Fibroblast of skin of left quadriceps (primary cell): ENCODE measurements at places on chromosomes 3 and 15.

- DNase-seq: no peak
Measured at GRCh38 chr3:195247863-195248189, 23.1 kb downstream of the XXYLT1 start.

- DNase-seq: no peak
Measured at GRCh38 chr3:192207651-192208050, 519.7 kb downstream of the FGF12 start.

DNA sequence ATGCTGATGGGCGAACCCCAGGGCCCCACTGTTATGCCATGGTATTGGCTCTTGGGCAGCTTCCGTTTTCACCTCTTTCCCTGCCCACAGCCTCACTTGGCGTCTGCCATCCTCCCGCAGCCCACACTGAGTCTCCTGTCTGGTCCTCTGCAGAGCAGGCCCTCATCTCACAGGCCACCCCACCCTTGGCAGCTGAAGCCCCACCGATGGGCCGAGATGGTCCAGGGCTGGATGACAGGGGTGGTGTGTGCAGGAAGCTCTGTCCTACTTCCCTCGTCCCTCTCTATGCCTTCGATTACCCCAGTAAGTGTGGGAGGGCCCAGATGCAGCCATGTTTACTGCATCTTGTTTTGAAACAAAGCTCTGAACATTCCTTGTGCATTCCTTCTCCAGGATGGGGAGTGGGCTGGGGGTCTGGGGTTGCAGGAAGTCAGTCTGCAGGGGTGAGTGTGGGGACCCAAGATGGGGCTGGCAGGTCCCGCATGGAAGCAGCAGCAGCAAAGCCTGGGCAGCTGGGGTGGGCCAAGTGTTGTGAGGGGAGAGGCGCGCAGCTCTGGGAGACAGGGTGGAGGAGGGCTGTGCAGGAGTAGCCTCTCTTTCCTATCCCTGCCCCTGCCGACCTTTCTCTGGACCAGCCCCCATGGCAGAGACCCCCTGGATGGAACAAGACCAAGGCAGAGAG lies 20.9 kb downstream of the TBC1D21 start:
- DNase-seq: no peak

DNA sequence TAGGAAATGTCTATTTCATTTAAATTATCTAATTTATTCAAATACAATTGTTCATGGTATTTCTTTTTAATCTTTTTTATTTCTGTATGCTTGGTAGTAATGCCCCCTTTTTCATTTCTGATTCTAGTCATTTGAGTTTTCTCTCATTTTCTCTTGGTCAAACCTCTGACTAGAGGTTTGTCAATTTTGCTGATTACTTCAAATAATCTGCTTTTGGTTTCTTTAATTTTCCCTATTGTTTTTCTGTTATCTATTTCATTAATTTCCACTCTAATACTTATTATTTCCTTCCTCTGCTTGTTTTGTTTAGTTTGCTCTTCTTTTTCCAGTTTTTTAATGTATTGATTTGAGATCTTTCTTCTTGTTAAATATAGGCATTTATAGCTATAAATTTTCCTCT lies 12.1 kb downstream of the FSD2 start:
- no peak for DNase-seq

DNA sequence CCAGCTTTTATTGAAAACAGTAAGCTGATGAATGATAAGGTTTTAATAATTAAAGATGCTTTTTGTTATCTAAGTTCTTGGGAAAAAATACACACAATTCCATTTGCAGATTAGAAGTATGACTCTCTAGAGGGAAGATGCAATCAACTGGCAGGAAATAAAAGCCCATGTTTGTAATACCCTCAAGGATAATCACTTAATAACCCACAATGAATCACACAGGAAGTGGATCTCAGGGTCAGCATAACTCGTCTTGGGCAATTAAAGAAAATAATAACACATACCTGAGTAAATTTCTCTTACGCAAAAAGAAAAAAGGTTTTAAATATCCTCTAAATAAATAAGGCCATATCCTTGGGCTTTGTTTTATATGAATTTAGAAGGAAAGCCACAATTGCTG lies 9.4 kb upstream of the EID1 start:
- peak; percentile 35 for DNase-seq

- DNase-seq: peak; percentile 63
Measured at GRCh38 chr3:66336333-66336766, 115.5 kb downstream of the SLC25A26 start.
